ENCODE measurements at places on chromosomes 6 and 20. TPM values are rescaled to one million over a fixed set of nuclear protein-coding genes. Genes with fewer than 3 reads are reported as not detected.

Gene CLPSL1
- not detected for total RNA-seq

Gene ZNF311
- total RNA-seq, result 0.53 TPM

Gene ABHD16B
- not detected for total RNA-seq

Gene C6orf163
- 0.64 TPM for total RNA-seq

Gene PRRT1
- total RNA-seq, result 0.84 TPM

Gene MAFB
- not detected for total RNA-seq

Gene GRIK2
- not detected for total RNA-seq

Data from activated naive CD4-positive, alpha-beta T cell treated with anti-CD3 and anti-CD28 coated beads, Interleukin-2, amount 50 U/mL, for 72 hours (primary cell).